ENCODE measurements at places on chromosomes 6 and 20.
A peak's percentile ranks its signal among the peaks of the same experiment; 100 is the strongest.

- DNase-seq = no peak
Measured at GRCh38 chr20:4697831-4698221, 23.9 kb upstream of the PRND start.

DNA sequence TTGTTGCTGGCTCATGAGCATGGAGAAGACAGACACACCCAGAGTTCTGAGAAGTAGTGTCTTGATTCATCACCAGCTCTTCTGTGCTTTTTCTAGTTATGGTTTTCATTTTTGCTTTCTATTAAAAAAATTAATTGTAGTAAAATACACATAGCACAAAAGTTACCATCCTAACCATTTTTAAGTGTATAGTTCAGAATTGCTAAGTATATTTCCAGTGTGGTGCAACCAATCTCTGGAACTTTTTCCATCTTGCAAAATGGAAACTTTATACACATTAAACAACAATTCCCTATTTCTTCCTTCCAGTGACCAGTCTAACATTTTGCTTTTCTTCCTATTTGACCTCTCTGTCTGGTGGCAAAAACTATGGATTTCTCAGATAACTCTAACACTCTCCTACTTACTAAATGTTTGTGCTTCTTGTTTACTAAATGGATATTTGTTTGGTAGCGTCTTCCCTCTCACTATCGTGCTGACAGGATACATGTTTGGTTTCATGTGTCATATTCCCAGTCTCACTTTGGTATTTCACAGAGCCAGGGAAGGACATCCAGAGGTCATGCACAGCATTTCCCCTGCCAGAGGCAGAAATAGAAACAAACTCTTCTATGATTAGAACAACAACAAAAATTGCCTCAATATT, 40.6 kb downstream of the TXLNB start:
- DNase-seq = no peak

- peak; percentile 55 for DNase-seq
Measured at GRCh38 chr6:125791151-125791819, 525 bp downstream of the NCOA7 start.

DNA sequence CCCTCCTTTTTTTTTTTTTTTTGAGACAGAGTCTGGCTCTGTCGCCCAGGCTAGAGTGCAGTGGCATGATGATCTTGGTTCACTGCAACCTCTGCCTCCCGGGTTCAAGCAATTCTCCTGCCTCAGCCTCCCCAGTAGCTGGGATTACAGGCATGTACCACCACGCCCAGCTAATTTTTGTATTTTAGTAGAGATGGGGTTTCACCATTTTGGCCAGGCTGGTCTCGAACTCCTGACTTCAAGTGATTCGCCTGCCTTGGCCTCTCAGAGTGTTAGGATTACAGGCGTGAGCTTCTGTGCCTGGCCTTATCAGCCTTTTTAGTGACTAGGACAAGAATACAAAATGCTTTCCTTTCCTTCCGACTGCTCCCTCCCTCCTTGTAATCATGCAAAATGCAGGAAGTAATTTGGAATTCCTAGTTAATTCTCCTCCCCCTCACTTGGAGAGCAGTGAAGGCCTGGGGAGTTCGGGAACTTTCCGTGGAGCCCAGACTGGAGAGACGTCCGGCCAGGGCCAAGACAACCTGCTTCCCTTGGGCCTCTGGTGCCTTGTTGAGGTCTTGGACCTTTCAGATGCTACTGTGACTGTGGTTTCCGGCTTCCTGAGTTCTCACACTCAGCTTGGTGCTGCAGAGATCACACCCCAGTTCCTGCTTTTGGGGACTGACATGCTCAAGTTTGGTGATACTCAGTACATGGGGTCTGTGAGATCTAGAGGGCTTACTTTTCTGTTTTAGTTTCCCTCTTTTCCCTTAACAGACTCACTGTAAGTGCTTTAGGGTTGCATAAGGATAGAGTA, 3.9 kb upstream of the PHF20 start:
- DNase-seq = peak; percentile 66

GRCh38 chr6:118719351-118720124, 68.1 kb upstream of the CEP85L start:
- no peak for DNase-seq

GRCh38 chr6:151763938-151764680, 43.4 kb upstream of the ESR1 start:
- peak; percentile 94 for DNase-seq

DNA sequence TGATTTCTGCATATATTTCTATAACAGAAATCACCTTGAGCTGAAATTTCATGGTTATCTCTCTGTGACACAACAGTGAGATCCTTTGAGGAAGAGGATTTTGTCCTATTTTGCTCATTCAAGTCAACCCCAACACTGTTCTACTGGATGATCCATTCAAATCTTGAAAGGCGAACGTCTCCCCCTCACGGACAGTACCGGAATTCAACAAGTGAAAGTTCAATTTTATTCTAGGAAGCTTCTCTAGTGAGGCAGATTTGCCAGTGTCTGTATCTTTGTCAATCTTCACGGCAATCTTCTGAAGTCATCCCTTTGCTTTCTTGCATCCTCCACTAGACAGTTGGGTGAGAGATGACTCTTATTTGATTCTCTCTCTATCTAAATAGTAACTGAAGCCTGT, 91.7 kb upstream of the PDE7B start:
- peak; percentile 64 for DNase-seq

- DNase-seq = no peak
Measured at GRCh38 chr6:170092826-170093225, 198.1 kb downstream of the DLL1 start.

GRCh38 chr6:127131275-127131674, 12.8 kb downstream of the RSPO3 start:
- DNase-seq = no peak

DNA sequence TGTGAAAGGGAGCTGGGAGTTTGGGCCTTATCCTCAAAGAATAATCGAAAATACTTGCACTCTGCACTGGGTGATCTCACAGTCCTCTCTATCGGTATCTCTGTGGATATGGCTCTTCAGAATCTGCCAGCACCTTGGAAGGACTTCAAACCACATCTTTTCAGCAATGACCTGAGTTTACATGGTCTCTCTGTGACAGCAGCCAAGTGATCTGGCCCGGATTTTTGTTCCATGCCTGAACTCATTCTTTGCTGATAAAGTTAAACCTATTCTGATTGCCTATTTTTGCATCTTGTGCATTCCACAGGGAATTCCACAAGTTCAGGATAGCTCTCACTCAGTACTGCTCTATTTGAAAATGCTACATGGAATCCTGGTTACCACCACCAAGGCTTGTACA, 98.9 kb downstream of the HDGFL1 start:
- no peak for DNase-seq

DNA sequence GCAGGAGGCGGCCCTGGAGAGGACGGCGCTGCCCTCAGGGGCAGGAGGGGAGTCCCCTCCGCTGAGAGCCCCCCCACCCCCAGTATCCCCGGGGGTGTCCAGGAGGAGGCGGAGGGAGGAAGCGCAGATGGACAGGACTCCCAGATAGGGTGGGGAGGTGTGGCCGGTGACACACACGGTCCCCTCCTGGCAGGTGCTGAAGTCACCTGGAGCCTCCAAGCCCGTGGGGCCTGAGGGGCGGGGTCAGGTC, 1.4 kb downstream of the STMN3 start:
- DNase-seq = peak; percentile 31

- no peak for DNase-seq
Measured at GRCh38 chr20:45826381-45827019, 612 bp downstream of the TNNC2 start.

- no peak for DNase-seq
Measured at GRCh38 chr6:13075141-13075845, 253.0 kb downstream of the TBC1D7 start.

DNA sequence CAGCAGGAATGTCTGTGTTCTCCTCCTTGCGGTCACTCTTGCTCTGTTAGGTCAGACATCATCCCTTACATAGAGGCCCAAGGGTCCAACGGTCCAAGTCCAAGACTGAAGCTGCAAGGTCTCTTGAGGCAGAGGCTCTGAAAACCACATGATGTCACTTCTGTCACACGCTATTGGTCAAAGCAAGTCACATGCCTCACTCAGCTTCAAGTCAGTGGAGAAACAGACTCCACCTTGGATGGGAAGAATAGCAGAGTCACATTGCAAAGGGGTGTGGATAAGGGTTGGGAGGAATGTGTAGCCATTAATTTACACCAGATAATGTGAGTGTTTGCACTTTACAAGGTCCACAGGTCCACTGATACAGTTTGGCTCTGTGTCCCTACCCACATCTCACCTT, 17.5 kb downstream of the SLC52A3 start:
- no peak for DNase-seq

- DNase-seq = no peak
Measured at GRCh38 chr6:15839969-15840541, 177.2 kb upstream of the DTNBP1 start.

GRCh38 chr6:113437566-113437965, 419.6 kb upstream of the MARCKS start:
- DNase-seq = no peak

GRCh38 chr6:166772518-166772917, 145.5 kb upstream of the RPS6KA2 start:
- DNase-seq = peak; percentile 69

GRCh38 chr6:52570291-52570700, 6.6 kb downstream of the TRAM2 start:
- no peak for DNase-seq

DNA sequence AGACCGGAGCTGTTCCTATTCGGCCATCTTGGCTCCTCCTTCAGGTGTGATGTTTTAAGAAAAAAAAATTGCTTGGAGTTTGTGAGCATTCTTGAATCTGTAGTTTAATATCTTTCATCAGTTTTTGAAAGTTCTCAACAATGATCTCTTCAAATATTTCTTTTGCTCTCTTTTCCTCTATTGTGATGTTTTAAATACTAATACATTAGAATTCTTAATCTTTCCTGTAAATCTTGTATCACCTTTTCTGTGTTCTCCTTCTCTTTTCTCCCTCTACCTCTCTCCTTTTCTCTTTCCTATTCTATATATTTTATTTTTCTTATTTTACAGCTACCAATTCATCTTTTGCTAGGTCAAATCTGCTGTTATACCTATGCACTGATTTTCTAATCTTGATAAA, 212.3 kb downstream of the RPS12 start:
- no peak for DNase-seq

DNA sequence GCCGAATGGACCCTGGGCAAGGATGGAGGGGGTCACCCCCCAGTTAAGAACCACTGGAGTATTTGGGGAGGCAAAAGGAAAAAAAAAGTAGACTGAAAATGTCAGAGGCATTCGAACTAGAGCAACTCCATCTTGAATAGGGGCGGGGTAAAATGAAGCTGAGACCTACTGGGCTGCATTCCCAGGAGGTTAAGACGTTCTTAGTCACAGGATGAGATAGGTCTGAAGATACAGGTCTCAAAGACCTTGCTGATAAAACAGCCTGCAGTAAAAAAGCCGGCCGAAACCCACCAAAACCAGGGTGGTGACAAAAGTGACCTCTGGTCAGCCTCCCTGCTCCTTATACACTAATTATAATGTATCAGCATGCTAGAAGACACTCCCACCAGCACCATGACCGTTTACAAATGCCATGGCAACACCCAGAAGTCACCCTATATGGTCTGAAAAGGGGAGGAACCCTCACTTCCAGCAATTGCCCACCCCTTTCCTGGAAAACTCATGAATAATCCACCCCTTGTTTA, 70.4 kb upstream of the KCNG1 start:
- no peak for DNase-seq

DNA sequence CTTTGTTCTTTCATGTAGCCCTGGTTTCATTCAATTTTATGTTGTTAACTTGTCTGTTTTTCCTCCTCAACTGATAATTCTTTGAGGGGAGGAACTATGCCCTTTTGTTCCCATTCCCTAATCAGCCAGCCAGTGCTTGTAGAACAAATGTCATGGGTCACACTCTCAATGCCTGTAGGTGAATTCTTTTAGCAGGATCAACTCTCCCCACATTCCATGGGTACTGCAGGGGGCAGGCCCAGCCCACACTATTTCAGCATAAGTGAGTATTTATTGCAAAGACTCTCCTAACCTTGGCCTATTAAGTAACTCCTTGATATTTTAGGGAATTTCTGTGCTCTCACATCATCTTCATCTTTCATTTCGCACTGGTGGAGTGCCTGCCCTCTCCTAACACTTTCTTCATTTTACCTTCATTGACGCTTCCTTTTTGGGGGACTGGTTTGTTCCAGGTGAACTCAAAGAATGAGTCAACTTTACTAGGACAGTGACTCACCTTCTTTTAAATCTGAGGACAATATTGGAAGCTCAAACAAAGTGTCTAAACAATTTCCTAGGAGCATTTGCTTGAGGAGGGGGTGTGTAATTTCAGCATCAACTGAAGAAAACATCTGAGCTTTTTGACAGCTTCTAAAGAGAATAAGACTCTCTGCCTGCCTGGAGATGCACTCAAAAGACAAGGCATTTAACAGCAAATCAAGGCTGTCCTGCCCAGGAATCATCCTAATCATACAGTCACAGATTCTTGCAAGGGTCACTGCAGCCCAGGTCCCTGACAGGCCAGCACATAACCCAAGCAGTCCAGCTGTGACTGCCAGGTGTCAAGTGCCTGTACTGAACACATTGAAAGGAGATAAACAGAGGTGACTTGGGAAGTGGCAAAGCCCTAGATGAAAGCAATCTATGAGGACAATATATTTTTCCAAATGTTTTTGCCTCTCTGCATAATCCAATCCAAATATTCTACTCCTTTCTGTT, 263.9 kb upstream of the PRND start:
- DNase-seq = peak; percentile 32

DNA sequence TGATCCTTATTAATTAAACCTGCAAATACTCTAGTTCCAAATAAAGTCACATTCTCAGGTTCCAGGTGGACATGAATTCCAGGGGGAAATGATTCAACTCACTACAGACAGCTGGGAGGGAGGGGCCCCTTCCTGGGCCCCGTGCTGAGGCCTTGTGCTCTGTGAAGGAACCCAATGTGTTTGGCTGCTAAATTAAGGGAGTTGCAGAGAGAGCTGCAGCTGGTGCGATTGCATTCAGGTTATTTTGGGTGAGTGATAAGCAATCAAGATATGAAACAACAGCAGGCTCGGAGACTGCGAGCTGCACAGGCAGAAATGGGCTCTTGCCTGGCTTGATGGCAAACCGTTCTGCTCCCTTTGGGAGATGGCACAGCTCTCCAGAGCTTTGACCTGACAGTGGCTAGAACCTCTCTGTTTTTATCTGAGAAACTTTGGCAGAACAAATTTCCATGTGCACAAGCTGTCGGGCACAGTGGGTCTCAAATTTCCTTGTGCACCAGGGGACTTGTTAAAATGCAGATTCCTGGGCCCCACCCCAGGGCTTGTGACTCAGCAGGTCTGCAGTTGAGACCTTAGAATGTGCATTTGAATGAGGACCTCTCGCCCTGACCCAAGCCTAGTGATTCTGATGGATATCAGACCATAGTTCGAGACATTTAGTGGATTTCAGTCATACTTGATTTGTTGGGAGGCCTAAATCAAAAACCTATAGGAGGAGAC, 9.8 kb downstream of the MAPK13 start:
- peak; percentile 22 for DNase-seq

DNA sequence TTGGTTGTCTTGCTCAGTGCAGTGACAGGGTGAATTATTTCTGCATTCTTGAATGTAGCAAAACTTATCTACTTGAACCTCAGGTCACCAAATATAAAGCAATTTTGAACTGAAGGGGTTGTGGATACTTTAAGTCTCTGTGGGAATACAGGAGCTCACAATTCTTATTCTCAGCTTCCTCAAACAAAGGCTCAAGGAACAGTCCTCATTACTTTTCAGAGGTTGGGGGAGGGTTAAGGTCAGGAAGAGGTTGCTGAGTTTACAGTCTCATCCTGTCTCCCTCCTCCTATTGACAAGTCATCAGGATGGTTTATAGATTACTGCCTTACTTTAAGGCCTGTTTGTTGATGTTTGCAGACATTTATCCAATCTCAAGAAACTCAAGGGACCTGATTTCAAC, 143.6 kb upstream of the SPACA1 start:
- peak; percentile 64 for DNase-seq
